Myocyte (in vitro differentiated cells): ENCODE measurements at places on chromosomes 6 and 20. TPM values are rescaled to one million over a fixed set of nuclear protein-coding genes. Genes with fewer than 3 reads are reported as not detected.

Gene GSTA3
- not detected in 2 replicates for total RNA-seq

Gene TOX2
- 0.16 and 0.70 TPM in 2 replicates for total RNA-seq

Gene PNPLA1
- total RNA-seq = not detected in 2 replicates

Gene EEF1A2
- 456 and 555 TPM in 2 replicates for total RNA-seq

Gene CYB5R4
- 17.7 and 24.6 TPM in 2 replicates for total RNA-seq

DNA sequence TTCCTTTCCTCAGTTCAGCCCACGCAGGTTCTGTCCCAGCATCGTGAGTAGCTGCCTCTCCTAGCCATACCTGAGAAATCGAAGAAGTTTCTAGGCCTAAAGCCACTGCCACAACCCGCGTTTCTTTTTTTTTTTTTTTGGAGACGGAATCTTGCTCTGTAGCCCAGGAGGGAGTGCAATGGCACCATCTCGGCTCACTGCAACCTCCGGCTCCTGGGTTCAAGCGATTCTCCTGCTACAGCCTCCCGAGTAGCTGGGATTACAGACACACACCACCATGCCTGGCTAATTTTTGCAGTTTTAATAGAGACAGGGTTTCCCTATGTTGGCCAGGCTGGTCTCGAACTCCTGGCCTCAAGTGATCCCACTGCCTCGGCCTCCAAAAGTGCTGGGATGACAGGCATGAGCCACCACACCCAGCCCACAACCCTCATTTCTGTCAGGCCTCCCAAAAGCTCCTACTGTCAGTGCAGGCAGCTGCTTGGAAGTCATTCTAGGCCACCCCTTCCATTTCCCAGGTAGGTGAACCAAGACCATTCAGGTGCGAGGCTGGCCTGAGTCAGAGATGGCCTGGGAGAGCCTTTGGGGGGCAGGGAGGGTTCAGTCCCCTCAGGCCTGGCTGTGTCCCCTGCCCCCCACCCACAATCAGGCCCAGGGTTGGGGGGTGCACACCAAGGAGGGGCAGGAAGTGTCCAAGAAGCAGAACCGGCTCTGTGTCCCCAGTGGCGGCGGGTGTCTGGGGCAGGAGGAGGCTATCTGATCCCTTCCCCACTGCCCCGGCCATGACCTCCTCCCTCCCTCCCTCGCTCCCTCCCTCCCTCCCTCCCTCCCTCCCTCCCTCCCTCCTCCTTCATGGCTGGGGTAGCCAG lies 47.2 kb downstream of the NOL4L start:
- no peak for DNase-seq

DNA sequence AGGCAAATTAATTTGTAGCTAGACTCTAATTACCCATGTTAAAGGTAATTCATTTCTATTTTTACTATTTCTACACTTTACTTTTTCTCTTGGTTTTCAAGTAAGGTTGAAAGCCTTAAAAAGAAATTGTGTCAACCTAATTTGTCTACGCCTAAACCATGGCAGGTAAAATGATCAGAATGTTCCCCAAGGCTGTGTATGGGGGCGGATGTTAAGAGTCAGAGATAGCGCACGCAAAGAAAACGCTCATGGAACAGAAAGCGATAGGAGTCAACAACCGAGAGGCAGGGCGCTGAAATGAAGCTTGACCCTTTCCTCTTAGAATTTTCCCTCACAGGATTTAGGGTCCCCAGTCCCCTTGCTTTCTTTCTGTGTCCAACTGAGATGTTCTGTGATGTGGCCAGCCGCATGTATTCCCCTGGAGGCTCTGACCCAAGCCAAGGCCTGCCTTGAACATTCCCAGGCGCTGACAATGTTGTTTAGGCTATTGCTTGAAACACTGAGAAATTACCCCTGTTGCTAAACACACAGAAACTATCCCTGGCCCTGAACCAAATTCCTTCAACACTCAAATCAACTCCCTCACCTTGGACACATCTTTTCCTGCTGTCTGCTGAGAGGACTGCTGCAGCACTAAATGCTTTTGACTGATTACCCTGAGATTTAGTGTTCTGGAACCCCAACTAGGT lies 10.9 kb downstream of the PSMB1 start:
- DNase-seq = no peak

DNA sequence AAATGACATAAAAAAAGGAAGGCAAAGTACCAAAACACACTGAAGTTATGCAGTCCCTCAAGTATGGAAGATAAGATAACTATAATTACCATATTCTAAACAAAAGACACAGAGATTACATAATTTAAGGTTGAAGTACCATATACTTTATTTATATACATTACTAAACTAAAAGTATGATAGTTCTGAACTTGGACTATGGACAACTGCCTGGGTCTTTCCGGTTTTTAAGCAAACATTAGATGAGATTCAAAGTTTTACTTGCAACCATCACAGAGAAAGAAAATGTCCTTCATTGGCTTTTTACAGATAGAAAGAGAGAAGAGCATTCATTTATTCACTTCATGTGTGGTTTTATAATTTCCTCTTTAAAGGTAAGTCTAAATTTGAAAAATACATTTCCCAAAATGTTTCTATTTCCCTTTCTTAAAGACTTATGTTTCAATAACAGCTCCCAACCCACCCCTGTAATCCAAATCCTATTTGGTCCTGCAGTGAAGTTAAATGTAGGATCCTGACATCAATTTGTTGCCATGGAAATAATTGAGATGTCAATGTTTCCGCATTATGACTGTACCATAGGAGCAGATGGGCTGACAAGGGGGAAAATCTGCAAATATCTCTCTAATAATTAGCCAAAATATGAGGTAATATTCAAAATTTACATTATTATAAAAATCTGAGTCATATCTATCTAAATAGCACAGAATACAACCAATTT lies 63.7 kb downstream of the PTPRK start:
- no peak for DNase-seq

GRCh38 chr6:105785066-105785811 lies 300.9 kb upstream of the PRDM1 start:
- DNase-seq = no peak

GRCh38 chr6:33419580-33420490 lies at the start of gene SYNGAP1:
Gene SYNGAP1 (plus strand): TSS chr6:33420065. CDS start chr6:33420265, 200 bp downstream.
- DNase-seq = peak; percentile 39

GRCh38 chr6:119322034-119322433 lies 27.5 kb downstream of the MAN1A1 start:
- no peak for DNase-seq

DNA sequence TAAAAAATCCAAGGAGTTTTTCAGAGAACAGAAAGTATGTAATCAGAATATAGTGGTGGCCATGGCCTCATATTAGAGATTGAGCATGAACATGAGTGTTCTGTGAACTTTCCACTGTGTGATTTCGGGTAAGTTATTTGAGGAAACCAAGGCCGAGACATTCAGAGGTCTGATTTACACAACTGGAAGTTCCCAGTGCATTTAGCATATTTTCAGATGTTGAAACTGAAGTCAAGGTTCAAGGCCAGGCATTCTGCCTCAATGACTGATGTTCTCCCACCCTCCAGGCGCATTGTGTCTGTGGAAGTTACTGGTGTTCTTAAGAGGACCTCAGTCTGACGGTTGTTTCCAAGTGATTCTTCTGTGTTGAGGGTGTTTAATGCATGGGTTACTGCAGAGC lies 26.2 kb downstream of the RNF144B start:
- no peak for DNase-seq

GRCh38 chr6:47811443-47811842 lies 29.6 kb downstream of the OPN5 start:
- no peak for DNase-seq

GRCh38 chr6:17632934-17633333 lies 32.8 kb downstream of the FAM8A1 start:
- no peak for DNase-seq

GRCh38 chr6:16089232-16090062 lies 39.4 kb upstream of the MYLIP start:
- no peak for DNase-seq

GRCh38 chr6:112310439-112311125 lies 36.5 kb upstream of the RFPL4B start:
- no peak for DNase-seq

DNA sequence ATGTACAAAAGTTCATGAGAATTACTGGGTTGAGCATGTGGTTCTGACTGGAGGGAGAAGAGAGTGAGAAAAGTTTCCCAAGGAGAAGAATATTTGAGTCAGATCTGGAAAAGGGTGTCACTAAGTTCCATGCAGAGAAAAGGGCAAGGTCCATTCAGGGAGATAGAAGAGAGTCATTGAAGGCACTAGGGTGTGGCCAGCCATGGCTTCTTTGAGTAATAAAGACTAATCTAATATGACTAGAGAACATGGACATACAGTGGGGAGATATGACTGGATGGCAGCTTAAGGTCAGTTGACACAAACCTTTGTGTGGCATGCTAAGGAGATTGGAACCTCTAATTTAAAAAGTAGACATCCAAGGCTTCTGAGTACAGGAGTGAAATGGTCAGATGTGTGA lies 10.7 kb upstream of the SLC17A4 start:
- no peak for DNase-seq

- no peak for DNase-seq
These were observed 72.4 kb upstream of the NHSL1 start for GRCh38 chr6:138571585-138572166.

DNA sequence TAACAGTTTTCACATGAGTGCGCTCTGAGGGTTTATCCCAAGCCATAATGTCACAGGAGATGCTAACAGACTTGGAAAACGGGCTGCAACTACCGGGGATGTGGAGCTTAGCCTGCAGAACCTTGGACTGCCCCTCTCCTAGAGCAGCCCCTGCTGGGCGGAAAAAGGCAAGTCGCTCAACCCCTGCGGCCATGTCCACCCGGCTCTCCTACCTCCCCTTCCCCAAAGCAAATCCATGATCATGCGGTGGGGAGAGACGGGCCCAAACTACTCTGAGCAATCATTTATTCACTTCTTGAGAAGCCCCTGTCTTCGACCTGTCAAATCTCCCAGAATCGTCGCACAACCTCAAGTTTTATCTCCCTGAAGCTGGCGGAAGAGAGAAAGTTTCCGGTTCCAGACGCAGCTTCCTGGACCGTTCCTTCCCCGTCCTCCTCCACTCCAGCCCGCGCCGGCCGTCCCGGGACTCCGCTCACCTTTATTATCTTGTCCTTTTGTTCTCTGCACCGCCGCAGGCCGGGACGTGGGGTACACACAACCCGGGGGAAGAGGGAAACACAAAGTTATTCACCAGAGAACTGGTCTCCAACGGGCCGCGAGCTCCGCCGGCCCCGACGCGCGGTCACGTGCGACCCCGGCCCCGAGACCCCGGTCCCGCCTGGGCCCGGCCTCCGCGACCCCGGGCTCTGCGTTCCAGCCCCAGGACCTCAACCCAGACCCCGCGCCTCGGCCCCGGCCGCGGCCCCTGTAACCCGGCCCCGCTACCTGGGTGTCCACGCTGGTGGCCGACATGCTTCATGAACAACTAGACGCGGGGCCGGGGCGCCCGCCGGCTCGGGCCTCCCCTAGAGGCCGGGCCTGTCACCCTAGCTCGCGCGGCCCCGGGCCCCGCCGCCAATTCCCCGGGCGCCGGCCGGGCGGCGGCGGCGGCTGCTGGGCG lies 560 bp downstream of the YTHDF1 start:
- DNase-seq = peak; percentile 71

DNA sequence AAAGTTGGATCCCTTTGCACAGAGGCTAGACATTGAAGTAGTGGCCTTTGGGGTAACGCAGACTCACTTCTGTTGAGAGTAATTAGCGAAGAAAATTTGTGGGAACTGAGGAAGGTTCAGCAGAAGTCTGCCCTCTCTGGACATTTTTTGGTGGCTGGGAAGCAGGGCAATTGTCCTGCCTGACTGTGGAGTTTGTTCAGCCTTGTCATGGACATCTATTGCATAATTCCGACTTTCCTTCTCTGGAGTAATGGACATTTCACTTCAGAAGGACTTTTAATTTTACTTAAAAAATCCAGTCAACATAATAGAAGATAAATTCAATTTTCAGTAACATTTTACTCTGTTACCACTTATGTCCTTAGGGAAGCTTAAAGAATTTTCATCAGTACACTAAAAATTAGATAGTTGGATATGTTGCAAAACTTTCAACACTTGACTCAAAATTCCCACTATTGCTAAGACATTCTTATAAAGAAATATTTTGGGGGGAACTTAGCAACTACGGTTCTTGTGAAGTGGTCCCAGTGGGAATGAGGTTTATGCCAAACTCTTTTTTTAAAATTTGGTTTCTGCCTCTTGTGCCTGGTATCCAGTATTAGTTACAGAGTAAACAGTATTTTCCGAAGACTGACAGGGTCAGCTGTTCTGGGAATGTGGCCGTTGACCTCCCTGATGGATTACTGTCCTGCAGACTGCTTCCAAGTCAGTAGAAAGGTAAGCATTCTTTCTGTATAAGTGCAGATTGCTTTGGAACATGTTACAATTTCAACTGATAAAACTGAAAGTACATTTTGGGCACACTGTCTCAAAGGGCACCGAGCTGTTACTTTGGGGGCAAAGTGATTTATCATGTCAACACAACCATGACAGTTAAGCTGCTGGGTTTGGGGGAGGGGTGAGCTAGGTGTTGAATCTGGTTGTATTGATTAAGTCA lies 100.6 kb upstream of the MLIP start:
- DNase-seq = peak; percentile 97

GRCh38 chr6:170238741-170239565 lies 51.9 kb downstream of the DLL1 start:
- no peak for DNase-seq

DNA sequence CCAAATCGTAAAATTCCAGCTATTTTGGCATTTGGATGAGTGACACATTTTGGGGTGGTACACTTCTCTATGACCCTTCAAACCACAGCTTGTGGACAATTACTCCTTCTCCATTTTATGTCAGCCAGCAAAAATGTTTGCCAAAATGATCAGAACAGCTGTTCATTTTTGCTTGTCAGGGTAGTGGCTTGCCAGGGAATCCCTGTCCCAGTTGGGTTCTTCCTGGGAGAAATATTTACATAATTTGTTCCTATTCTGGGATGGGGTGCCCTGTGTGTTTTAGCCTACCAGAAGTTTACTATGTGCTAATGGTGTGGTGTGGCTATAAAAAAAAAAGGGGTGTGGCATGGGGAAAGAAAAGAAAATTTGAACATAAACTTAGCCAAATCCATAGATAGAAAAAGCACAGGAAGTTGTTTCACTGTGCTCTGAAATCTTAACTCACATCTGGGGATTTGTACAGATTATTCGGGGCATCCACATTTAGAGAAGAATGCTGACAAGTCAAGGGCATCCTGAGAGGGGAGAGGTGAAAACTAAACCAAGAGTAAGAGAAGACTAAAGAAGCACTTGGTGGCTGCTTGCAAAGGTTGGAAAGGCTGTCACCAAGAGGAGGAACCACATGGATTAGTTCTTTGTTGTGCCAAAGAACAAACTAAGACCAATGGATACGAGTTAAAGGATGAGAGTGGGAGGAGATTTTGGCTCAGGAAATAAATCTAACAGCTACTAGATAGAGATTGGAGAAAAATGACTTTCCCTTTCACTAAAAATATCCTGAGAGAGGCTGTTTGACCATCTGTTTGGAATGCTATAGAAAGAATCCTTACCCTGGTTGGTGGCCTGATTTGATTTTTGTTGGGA lies 55.2 kb upstream of the RBM24 start:
- DNase-seq = peak; percentile 89

GRCh38 chr20:40916276-40916675 lies 112.3 kb upstream of the TOP1 start:
- no peak for DNase-seq

DNA sequence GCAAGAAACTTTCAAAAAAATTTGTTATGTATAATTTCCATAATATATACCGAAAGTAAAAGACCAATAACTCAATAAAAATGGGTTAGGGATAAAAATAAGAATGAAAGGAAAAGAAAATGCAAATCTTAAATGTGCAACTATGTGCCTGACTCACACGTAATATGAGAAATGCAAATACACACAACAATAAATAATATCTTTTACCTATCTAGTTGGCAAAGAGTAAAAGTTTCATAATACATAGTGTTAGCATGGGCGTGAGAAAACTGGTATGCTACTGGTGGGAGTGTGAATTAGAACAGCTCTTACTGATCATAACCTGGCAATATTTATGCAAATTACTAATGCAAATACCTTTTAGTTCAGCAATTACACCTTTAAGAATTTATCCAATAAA lies 438.5 kb upstream of the CITED2 start:
- no peak for DNase-seq
